ENCODE measurements at places on chromosomes 13 and 19.

DNA sequence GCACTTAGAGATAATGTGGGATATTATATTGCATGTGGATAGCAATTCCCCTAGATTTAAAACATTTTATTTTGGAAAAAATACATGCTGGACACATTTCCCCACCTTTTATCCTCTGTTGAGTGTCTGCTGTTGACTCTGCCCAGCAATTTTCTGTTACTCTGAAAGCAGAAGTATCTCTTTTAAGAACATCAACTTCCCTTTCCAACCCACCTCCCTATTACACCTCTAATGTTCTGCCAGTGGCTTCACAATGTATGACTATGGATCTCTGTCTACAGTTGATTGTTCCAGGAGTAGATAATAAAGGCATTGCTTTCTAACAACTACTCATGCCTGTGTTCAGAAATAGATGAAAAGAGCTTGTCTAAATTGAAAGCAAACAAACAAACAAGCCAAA, 754.8 kb upstream of the SLITRK6 start:
- DNase-seq = no peak

DNA sequence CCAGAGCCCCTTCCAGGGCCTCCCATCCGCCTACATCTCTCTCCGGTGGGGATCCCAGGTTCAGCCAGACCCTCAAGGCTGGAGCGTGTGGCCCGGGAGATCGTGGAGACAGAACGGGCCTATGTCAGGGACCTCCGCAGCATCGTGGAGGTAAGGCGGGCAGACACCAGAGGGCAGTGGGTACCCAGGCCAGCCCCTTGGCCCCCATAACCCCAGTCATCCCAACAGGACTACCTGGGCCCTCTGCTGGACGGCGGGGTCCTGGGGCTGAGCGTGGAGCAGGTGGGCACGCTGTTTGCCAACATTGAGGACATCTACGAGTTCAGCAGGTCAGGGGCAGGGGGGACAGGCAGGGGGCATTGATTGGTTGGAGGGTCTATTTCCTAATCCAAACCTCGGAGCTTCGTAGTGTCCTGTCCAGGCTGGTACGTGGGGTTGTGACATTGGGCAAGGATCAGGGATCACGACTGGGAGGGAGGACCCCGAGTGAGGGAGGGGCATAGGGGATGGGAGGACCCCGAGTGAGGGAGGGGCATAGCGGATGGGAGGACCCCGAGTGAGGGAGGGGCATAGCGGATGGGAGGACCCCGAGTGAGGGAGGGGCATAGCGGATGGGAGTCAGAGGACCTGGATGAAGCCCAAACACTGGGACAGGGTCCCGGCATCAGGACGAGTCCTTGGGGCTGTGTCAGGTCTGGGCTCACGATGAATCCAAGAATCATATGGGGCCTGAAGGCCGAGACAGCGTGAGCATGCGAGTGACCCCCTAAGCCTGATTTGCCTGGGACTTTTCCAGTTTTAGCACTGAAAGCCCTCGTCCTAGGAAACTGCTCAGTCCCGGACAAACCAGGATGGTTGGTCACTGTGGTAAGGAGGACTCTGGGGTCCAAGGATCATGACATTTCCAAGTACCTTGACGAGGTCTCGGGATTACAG, 2.9 kb downstream of the PLEKHG2 start:
- DNase-seq = no peak

DNA sequence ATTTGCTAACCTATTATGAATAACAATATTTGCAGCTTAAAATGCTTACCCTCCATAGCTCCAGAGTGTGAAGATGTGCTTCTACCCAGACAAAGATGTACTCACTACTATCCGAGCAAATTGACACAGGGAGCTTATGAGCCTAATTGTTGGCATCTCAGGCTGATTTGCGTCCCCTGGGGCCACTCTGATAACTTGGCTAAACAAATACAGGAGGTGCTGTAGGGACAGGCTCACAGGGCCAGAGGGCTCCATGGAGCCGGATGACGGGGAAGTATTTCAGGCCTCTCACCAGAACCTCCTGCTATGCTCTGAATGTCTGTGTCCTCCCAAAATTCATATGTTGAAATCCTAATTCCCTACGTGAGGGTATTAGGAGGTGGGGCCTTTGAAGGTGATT, 26.7 kb upstream of the C19orf12 start:
- DNase-seq = no peak

GRCh38 chr19:12411893-12412292, 10.8 kb upstream of the ZNF799 start:
- DNase-seq = no peak

- no peak for DNase-seq
Measured at GRCh38 chr13:99331881-99332293, 24.7 kb upstream of the GPR183 start.

DNA sequence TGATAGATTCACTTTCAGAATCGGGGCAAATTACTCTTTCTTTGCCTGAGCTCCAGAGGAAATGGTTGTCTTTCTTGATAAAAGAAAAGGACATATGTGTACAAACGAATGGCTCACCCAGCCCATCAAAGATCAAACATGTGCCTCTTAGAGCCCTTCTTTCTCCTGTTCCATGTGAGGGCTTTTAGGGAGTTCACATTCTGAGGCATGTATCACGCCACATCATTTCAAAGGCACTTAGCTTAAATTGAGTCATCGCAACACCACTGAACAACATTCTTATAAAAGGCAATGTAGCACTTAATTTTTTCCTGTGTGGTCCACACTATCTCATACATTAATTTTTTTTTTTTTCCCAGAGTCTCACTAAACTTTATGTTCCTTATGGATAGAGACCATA, 521.0 kb downstream of the SUCLA2 start:
- DNase-seq = no peak

GRCh38 chr13:54706336-54706735, 1677.7 kb downstream of the OLFM4 start:
- no peak for DNase-seq

GRCh38 chr19:18059902-18060301, 26.8 kb downstream of the IL12RB1 start:
- no peak for DNase-seq

- no peak for DNase-seq
Measured at GRCh38 chr19:55619286-55619685, 5.1 kb downstream of the ZNF784 start.

- DNase-seq = no peak
Measured at GRCh38 chr19:10885201-10886169, 14.1 kb downstream of the CARM1 start.

DNA sequence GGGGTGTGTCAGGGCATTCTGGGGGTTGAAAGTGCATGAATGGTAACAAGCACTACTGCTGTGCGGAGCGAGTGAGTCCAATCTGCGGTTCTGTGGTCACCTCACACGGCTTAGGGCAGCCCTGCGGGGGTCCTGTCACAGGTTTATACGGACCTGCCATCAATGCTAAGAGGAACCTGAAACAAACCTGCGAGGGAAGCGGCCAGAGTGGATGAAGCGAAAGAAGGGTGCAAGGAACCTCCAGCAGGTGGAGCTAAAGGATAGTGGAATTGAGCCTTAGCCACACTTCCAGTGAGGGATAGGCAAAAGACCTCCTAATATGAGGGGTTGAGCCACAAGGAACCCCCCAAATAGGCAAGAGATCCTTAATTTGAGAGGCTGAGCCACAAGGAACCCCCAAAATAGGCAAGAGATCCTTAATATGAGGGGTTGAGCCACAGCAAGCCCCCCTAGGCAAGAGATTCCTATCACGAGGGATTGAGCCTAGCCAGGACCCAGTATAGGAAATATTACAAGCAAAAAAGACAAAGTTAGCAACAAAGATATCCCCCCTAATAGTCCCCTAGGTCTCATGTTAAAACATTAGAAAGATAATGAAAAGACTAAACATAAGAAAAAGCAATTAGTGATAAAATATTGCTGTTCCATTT, 6.3 kb upstream of the ZNF69 start:
- peak; percentile 57 for DNase-seq

- DNase-seq = no peak
Measured at GRCh38 chr13:100596516-100596915, 7.9 kb upstream of the GGACT start.

- DNase-seq = no peak
Measured at GRCh38 chr13:50711131-50711815, 132.2 kb downstream of the DLEU7 start.

DNA sequence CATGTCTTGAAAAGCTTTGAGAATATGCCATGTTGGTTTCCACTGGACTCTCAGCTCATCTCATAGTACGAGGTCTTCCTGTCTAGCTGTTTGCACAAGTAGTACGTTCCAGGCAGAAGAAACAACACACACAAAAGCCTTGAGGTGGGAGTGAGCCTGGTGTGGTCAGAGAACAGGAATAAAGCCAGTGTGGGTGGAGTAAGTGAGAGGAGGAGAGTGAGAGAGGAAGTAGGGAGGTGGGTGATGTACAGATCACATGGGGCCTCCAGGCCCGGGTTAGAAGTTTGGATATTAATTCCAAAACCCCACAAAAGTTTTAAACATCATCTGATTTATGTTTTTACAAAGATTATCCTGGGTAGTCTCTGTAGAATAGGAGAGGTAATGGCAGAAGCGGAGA, 230.6 kb downstream of the MTUS2 start:
- DNase-seq = no peak

- no peak for DNase-seq
Measured at GRCh38 chr13:110134801-110135200, 172.2 kb downstream of the COL4A1 start.

DNA sequence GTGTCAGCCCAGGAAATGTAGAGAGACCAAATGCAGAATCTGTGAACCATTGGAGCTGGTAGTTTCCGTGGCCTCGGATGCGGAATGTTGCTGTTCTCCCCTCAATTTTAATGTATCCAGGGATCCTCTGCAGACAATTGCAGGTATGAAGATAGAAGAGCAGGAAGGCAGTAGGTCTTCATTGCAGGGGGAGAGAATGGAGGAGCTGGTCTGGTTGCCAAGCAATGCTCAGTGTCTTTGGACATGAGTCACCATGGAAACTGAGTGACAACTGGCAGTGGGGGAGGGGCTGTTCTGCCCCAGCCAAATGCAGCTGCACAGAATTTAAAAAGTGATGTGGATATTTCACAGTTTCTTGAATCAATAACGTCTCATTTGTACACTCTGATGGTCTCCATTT, 56.1 kb upstream of the ZNF835 start:
- DNase-seq = no peak

DNA sequence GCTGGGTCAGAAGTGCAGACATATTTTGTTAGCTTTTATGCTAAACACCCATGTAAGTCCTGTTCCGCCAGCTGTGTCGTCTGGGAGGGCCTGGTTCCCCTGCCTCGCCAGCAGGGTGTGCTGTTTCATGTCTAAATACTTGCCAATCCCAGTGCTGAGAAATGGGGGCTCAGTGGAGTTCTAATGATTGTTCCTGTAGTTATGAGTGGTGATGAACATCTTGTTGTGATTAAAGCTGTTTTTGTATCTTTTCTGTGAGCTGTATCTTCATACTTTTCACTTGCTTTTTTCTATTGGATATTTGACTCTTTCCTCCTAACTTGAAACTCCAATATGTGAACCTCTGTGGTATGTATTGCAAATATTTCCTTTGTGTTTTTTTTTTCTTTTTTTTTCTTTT, 32.7 kb downstream of the KDM4B start:
- peak; percentile 23 for DNase-seq

DNA sequence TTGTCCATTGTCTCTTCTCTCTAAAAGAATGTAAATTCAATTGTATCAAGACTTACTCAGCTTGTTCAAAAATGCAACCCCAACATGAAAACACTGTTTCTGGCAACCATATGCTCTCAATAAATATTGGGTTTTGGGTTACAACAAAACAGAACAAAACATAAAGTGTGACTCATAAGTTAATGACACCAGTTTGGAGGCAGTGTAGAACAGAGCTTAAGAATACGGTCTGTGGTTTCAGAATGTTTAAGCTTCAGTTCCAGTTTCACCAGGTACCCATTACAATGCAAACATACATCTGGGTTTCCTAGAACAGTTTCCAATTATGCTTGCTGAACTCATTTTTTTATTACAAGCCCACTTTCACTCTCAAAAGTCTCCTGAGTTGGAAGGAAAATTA, 285.8 kb upstream of the PCDH9 start:
- no peak for DNase-seq

GRCh38 chr19:5255602-5256231, 84.9 kb downstream of the PTPRS start:
- no peak for DNase-seq

GRCh38 chr19:49094505-49095482, 9.5 kb downstream of the SNRNP70 start:
- no peak for DNase-seq

DNA sequence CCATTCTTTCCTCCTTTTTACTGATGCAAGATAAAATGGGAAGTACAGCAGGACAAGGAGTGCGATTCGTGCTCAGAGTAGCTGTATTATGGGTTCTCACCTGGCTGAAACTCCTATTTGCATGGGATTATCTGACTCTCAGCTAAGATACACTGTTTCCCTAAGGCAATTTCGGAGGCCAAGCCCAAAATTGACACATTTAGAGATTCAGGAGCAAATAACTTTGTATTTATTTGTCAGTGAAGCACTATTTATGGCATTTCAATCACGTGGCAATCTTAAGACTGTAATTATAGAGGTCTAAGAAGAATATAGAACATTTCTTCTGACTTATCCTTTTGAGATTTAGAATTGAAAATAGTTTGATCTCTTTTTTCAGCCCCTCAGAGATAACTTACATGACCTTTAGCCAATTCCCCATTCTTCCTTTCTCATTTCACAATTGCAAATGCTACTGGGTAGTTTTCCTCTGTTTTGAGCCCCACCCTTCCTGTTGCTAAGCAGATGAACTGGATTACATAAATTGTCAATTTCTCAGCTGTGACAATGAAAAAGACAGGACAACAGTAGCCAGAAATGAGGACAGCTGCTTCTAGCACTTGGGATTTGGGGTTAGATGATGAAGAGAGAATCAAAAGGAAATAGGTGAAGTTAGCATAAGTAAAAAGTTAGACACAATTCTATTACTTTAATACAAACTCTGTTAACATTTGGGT, 122.7 kb upstream of the FRY start:
- DNase-seq = no peak

DNA sequence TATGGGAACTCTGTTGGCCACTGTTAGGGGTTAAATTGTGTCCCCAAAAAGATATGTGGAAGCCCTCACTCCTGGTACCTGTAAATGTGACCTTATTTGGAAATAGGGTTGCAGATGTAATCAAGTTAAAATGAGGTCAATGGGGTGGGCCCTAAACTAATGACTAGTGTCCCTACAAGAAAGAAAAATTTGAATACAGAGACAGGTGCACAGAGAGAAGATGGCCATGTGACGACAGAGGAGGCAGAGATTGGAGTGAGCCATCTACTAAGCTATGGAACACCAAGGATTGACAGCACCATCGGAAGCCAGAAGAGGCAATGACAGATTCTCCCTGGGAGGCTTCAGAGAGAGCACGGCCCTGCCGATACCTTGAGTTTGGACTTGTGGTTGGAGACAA, 16.5 kb downstream of the POU2F2 start:
- DNase-seq = no peak

GRCh38 chr13:112225429-112226090, 150.6 kb upstream of the SPACA7 start:
- DNase-seq = no peak

Data from activated T-cell treated with anti-CD3 and anti-CD28 coated beads, Interleukin-2, amount 50 U/mL, for 4 hours (primary cell).